Fibroblast of skin of abdomen (primary cell): ENCODE measurements at places on chromosomes 12 and 14.

DNA sequence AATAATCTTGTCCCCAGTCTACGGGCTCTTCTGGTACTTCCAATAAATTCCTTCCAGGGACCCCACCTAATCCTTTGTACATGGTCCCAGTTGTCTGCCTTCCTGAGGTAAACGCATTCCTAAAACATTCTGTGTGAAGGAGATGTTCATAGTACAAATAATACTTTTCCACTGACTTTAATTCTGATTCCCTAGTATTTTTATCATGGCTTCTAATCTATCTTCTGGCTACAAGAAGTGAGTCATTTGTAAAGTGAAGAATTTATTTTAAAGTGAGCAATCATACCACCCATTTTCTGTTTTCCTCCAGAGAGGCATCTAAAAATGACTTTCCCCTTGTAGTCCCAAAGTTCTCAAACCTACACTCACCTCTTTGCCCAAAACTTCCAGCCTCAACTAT, 65.9 kb upstream of the NUDT4 start:
- DNase-seq: no peak

- no peak for DNase-seq
Measured at GRCh38 chr14:99780690-99781089, 12.5 kb upstream of the EML1 start.

- no peak for DNase-seq
Measured at GRCh38 chr14:53603994-53604393, 352.6 kb downstream of the BMP4 start.

- DNase-seq: no peak
Measured at GRCh38 chr12:25319233-25319984, 68.7 kb upstream of the KRAS start.

GRCh38 chr12:98504368-98504617, 11.1 kb upstream of the TMPO start:
- no peak for DNase-seq

DNA sequence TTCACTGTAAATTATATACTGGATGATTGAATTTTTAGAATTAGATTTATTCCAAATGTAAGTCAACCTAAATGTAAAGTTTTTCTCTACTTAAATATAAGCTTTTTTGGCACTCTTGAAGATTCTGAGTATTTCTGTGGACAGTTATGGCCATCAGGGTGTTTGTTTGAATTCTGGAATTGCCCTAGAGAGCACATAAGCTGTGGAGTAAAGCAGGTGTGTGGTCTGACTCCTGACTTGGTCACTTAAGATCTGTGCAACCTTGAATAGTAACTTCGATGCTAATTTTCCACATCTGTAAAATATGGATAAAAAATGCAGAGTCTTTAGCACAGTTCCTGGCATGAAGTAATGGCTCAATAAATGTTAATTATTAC, 64.4 kb downstream of the FUT8 start:
- DNase-seq: no peak
